ENCODE measurements at places on chromosomes 12 and 14.

GRCh38 chr12:113930249-113930648 is 35.9 kb downstream of the RBM19 start:
- DNase-seq: no peak

DNA sequence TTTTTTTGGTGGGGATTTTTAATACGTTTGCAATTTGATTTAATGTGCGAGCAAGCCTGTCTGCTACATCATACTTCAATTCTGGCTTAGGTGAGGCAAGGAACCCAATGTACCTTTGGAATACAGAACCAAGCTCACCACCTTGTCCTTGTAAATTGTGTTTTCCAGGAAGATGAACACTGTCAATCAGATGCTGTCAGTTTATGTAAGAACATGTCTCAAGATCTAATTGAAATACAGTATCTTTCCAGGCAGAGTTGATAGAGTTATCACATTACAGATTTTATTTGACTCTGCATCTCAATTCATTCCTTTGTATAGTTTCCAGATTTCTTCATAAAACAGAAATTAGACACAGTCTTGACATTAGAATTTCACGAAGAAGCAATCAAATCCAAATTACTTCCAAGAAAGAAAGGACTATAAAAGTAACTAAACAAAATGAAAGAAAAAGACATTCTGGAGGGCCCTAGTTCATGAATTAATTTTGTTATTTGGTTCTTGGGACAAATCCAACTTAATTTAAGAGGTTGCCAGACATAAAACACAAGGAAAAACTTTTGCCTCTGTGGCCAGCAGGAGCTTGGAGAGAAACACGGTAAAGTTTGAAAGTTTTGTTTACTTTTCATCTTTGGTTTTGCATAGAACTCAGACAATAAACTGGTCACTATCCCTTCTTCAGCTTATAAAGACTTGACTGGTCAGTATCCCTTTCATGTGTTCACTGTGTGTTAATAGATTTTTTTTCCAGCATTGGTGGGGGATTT is 16.4 kb upstream of the MED13L start:
- no peak for DNase-seq

- no peak for DNase-seq
Observed at GRCh38 chr14:94129758-94130414, 482 bp upstream of the IFI27L2 start.

DNA sequence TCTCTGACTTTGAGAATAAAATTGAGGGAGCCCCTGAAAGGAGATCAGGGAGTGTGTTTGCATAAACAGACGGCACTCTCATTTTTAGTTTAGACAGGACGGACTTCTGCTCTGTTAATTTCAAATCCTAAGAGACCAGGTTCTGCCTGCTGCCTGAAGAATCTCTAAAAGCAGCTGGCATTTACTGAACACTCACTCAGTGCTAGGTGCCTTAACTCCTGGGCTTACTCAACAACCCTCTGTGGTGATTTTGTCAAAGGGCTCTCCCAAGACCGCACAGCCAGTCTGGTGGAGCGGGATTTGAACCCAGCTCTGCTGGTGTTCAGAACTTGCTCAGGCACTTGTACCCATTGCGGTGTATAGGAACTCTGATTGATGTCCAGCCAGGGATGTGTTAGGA is 2.2 kb downstream of the ORAI1 start:
- no peak for DNase-seq

- DNase-seq: no peak
Observed at GRCh38 chr14:89619596-89619995, 202.6 kb upstream of the FOXN3 start.
